ENCODE measurements at places on chromosomes 2 and 18.

GRCh38 chr18:4797002-4797685, 342.0 kb upstream of the DLGAP1 start:
- DNase-seq, result no peak

- DNase-seq, result no peak
These were observed 57.8 kb upstream of the ST8SIA3 start for GRCh38 chr18:57294547-57294946.

DNA sequence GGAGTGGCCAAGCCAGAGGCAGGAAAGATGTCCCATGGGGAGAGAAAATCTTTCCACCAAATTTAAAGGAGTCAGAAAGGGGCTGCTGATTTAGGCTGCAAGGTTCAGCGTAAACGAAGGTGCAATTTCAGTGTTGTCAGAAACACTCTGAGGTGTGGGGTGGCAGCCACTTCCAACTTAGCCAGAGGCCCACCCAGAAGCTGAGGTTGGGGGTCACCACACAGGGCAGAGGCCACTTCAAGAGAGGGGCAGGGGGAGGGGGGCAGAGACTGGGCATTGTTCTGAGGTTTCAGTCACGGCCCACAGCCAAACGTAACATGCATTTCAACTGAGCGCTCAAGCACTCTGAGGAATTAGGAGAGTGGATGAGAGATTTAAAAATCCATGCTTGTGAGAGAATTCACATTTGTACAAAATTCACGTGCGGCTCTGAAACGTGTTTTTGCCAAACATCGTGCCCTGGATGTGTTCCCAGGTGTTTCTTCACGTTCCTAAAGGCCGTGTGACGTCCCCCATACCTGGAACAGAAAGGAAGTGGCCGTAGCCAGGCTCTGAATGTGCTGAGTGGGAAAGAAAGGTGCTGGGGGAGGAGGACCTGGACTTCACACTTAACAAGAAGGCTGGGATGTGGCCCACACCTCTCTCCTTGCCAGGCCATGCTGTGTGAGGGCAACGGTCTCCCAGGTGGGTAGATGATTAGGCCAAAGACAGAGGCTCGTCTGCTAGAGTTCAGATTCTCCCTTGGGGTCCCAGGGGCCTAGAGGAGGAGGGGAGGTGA, 19.5 kb upstream of the BOK start:
- no peak for DNase-seq

GRCh38 chr2:199310771-199311585, 146.8 kb downstream of the SATB2 start:
- DNase-seq, result peak; percentile 75

GRCh38 chr2:54396798-54397197, 59.3 kb upstream of the SPTBN1 start:
- no peak for DNase-seq

- no peak for DNase-seq
These were observed 14.2 kb downstream of the TNFRSF11A start for GRCh38 chr18:62339106-62339988.

DNA sequence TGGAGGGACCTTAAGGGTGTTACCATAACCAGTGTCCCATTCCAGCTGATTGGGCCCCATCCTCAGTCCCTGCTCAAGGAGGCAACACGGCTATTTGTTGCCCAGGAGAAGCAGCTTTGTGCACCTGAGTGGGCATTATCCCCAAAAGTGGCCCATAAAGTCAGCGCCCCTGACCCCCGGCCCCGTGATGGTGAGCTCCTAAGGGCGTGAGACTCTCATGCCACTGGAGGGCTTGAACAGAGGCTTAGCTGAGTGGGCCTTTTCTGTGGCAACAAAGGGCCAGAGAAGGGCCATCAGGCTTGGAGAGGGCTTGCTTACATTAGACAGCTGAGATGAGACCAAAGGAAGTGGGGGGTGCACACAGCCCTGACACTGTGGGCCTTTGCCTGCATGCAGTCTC, 99.2 kb upstream of the RAB6C start:
- DNase-seq, result no peak

GRCh38 chr2:102143450-102143985, 972 bp downstream of the IL1R1 start:
- no peak for DNase-seq

GRCh38 chr2:234425639-234426603, 71.0 kb downstream of the ARL4C start:
- no peak for DNase-seq

DNA sequence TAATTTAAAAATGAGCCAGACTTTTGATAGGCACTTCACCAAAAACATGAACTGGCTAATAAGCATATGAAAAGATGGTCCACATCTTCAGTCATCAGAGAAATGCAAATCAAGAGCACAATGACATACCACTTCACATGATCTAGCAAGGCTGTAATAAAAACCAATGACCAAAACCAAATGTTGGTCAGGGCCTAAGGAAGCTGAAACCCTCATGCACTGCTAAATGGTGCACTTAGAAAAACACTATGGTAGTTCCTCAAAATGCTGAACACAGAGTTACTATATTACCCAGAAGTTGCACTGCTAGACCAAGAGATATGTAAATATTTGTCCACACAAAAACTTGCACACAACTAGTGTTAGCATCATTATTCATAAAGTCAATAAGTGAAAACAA, 504.9 kb upstream of the SOX11 start:
- DNase-seq, result no peak

- DNase-seq, result no peak
These were observed 24.8 kb downstream of the MAP3K2 start for GRCh38 chr2:127362971-127363370.

DNA sequence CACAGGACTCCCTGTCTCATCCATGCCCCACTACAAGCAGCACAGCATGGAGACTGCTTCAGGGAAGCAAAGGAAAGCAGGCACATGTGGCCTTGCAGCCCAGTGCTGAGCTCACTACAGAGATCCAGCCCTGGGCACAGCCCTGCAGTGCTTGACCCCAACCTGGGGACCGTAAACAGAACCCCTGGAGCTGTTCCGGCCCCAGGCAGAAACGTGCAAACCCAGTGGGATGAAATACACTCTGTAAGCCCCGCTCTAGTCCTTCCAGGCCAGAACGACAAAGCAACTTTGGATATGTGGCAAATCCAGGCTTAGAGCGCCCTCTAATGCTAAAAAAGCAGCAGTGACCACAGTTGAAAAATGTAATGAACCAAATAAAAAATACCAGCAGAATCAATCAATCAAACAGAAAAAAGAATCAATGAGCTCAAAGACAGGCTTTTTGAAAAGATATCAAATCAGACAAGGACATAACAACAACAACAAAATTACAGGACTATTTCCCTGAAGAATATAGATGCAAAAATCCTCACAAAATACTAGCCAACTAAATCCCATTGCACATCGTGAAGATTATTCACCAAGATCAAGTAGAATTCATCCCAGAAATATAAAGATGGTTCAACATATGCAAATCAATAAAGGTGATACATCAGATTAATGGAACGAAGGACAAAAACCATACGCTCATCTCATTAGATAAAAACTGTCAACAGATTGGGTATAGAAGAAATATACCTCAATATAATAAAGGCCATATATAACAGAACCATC, 45.6 kb downstream of the ZNF519 start:
- peak; percentile 36 for DNase-seq

DNA sequence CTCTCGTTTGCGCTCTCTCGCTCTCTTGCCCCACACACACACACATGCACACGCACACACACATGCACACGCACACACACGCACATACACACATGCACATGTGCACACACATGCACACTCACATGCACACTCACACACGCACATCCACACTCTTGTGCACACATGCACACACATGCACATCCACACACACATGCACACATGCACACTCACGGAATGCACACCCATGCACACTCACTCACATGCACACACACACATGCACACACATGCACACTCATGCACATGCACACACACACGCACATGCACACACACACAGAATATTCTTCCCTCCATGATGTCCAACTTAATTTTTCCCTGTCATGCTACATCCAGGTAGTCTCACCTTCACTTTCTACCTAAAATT, 360.1 kb downstream of the DCC start:
- DNase-seq, result no peak

- peak; percentile 25 for DNase-seq
These were observed 673 bp downstream of the CENPO start for GRCh38 chr2:24793761-24794435.

GRCh38 chr18:58098706-58099105, 54.7 kb downstream of the NEDD4L start:
- no peak for DNase-seq

GRCh38 chr2:151422917-151423439, 13.3 kb downstream of the RIF1 start:
- no peak for DNase-seq

- no peak for DNase-seq
These were observed 9.9 kb downstream of the NEU4 start for GRCh38 chr2:241818943-241819270.

- DNase-seq, result no peak
These were observed 193.6 kb downstream of the MIB1 start for GRCh38 chr18:21933931-21934765.

- no peak for DNase-seq
These were observed 59.0 kb upstream of the SPATS2L start for GRCh38 chr2:200247494-200247893.

DNA sequence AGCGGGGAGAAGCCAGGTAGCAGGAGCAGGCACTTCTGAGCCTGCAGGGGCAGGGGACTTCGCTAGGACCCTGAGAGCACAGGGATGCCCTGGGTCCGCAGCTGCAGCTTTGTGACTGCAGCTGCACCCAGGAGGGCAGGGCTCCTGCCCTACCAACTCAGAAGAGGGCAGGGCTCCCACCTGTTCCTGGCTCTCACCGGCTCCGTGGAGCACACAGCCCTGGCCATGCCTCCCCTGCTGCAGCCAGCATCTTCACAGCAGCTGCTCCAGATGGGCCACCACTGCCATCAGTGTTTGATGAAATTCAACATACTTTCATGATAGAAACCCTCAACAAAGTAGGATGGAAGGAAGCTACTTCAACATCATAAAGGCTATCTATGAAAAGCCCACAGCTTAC, 92.7 kb downstream of the FAM210A start:
- DNase-seq, result no peak

DNA sequence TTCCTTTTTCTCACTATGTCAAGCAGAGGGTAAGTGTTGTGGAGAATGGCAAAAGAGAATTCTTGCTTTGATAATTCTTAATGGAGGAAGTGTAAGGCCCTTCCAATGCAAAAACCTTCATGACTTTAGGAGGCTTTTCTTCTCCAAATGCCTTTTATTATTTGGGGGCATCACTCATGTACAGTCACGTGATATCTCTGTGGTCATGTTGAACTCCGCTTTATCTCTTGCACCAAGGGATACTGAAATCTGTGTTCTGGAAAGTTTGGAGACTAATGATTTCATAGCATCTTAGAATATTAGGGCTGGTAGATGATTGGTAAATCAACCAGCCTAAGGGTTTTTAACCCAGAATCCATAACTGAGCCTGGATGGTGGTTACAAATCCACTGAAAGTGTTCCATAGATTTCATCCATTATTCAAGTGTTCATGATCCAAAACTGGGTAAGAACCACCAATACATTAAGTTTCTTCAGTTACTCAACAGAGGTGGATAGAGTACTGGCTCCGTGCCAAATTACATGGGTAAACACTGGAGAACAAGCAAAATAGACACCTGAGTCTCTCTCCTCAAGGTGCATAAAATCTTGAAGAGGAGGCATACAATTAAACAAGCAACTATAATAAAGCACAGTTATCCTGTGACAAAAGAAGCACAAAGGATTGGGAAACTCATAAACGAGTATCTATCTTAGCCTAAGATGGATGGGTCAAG, 169.6 kb upstream of the EPHA4 start:
- DNase-seq, result no peak

- DNase-seq, result no peak
These were observed 29.1 kb upstream of the ANKRD44 start for GRCh38 chr2:197339496-197340220.

- no peak for DNase-seq
These were observed 51.7 kb downstream of the PDCL3 start for GRCh38 chr2:100614455-100615000.

GRCh38 chr2:206255003-206255402, 19.5 kb upstream of the ZDBF2 start:
- DNase-seq, result no peak

- DNase-seq, result no peak
These were observed 27.3 kb upstream of the ITGB6 start for GRCh38 chr2:160227293-160227915.

DNA sequence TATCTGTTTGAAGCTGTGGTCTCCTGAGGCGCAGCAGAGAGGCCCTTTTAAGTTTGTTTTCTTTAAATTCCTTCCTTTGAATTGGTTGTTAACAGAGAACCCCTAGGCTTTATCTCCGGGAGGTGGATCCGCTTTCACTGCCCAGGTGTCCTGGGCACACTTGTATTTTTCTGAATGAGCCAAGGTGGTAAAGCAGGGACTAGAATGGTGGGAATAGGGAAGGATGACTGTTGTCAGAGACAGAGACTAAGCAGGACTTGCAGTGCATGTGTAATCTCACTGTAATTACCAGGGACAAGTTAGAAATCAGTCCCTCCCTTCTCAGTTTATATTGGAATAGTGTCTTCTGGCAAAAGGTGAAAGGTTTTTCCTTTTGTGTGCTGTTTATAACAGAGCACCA, 72.8 kb downstream of the PHLPP1 start:
- no peak for DNase-seq

- DNase-seq, result no peak
These were observed 240.0 kb downstream of the RND3 start for GRCh38 chr2:150247481-150247880.

All from NCI-H1092 (cell line).